ENCODE measurements at places on chromosomes 1 and 21. TPM values are rescaled to one million over a fixed set of nuclear protein-coding genes. Genes with fewer than 3 reads are reported as not detected.

GRCh38 chr1:39491146-39491921 lies at the start of gene BMP8A:
TSS of gene BMP8A (plus strand) at chr1:39491636. CDS start at chr1:39491992, 356 bp downstream.
- DNase-seq, result no peak

GRCh38 chr1:216332003-216332402 lies 91.2 kb downstream of the USH2A start:
- DNase-seq, result no peak

GRCh38 chr1:109717729-109718128 lies 5.7 kb downstream of the GSTM5 start:
- no peak for DNase-seq

GIPC2 gene
- 26.1 TPM for total RNA-seq

NLRP3 gene
- not detected for total RNA-seq

DNA sequence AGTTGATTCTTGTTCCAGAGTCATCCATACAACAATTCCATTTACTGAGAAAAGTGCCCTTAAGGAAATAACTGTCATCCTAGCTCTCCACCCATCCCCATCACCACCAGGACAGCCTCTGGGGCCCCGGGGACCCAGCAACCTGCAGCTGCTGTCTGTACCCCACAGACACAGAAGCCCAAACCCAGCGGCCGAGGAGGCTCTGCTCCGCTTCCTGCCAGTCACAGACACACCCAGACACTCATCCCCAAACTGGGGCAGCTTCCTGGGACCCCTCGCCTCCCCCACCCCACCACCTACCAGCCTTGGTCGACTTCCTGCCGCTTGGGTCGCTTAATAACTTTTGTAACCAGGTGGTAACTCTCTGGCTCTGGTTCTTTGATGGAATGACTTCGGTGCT lies 121.6 kb upstream of the SLC25A33 start:
- DNase-seq, result no peak

- DNase-seq, result no peak
These were observed 578 bp upstream of the TRIM62 start for GRCh38 chr1:33182401-33182841.
